ENCODE measurements at places on chromosomes 13 and 19.

DNA sequence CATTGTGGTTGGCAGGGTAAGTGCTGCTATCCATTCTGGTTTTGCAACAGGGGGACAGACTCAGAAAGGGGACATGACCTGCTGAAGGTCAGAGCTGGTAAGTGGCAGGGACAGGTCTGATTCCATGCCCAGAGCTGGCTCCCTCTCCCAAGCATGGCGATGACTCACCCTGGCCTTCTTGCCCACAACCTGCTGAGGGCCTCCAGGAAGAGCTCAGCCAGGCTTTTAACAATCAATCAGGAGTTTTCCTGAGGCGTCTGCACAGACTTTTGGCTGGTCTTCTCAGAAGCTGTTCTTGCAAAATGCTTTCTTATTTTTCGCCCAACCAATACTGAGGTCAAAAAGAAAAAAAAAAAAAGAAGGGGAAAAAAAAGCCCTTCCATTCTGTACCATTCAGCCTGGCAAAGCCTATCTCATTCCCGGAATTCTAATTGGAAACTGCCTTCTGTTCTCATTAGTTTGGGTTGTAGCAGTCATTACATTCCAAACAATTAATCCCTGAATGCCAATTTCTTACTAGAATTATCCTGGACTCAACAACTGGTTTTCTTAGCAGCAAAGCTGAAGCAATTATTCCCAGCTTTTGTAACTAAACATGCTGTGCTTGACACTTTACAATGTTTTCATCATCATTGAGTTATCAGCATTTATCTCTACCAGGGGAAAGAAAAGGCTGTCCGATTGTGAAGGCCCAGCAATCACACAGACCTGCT lies 17.7 kb downstream of the SIAH3 start:
- DNase-seq = peak; percentile 88

GRCh38 chr13:85236413-85236812 lies 562.8 kb downstream of the SLITRK6 start:
- peak; percentile 62 for DNase-seq

DNA sequence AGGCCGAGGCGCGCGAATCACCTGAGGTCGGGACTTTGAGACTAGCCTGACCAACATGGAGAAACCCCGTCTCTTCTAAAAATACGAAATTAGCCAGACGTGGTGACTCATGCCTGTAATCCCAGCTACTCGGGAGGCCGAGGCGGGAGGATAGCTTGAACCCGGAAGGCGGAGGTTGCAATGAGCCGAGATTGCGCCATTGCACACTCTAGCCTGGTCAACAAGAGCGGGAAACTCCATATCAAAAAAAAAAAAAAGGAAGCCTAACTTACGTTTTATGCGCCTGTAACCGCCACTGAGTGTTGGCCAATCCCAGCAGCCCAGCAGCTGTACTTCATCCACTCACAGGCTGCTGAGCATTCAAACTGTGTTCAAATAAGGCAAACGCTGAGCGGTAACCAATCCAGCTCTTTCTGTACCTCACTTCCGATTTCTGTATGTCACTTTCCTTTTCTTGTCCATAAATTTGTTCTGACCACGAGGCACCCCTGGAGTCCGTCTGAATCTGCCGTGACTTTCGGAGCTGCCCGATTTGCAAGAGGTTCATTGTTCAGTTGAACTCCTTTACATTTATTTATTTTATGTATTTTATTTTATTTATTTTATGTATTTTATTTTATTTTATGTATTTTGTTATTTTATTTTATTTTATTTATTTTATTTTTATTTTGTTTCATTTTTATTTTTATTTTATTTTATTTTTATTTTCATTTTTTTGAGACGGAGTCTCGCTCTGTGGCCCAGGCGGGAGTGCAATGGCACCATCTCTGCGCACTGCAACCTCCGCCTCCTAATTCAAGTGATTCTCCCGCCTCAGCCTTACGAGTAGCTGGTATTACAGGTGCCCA lies 18.2 kb downstream of the DPRX start:
- DNase-seq = peak; percentile 56

DNA sequence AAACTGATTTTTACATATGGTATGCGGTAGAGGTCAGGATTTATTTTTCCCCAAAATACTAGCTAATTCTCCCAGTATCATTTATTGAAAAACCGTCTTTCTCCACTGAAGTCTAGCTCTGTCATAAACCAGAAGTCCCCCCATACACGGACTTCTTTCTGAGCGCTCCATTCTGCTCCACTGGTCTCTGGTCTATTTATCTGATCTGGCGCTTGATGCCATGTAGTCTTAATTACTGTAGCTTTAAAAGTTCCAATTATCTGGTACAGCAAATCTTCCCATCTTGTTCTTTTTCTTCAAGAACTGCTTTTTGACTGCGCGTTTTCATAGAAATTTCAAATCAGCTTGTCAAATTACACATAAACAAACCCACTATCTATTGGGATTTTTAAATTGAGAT lies 13.7 kb downstream of the DCUN1D2 start:
- DNase-seq = no peak

DNA sequence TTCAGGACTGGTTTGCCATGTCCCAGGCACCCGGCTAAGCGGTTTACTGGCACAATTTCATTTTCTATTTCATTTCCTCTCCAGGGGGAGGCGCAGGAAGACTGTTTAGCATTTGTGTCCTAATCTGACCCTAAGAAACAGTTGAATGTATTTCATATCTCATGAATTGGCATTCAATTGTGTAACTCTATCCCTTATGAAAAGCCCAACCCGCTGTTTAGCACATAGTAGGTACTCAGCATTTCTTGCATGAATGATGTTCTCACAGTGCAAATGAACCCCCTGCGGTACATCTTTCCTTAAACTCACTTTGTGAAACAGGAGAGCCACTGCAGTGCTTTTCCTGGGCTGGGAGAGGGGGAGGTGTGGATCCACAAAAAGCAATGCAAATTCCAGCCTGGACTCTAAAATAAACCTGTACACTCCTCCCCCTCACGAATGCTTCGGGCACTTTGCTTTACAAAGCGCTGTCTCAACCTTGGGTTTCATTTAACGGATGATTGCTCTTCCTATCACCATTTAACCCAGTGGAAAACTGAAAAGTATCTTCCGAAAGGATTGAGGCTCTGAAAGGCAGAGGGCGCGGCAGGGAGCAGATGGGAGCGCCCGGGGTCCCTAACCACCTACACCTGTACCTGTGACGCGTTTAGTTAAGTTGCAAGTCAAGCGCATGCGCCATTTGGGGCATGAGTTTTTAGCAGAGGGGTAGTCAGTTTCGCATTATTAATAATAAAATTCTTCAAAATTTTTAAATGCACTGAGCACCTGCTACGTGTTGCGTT lies 1.2 kb upstream of the EEF2 start:
- peak; percentile 50 for DNase-seq

GRCh38 chr13:34939771-34940170 lies 2.3 kb upstream of the NBEA start:
- DNase-seq = no peak

DNA sequence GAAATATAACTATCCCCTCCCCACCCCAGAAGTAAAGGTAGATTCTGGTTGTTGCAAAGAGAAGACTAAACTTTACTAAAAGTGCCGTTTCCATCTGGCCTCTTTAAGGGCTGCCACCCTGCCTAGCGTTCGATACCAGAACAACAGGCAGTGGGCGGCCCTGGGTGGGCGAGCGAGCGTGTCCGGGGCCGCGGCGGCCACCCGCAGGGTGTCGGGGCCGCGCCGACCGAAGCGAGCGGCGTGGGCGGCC lies 2.6 kb downstream of the FGF9 start:
- no peak for DNase-seq

GRCh38 chr19:42351079-42351735 lies 25.8 kb downstream of the MEGF8 start:
- DNase-seq = no peak

DNA sequence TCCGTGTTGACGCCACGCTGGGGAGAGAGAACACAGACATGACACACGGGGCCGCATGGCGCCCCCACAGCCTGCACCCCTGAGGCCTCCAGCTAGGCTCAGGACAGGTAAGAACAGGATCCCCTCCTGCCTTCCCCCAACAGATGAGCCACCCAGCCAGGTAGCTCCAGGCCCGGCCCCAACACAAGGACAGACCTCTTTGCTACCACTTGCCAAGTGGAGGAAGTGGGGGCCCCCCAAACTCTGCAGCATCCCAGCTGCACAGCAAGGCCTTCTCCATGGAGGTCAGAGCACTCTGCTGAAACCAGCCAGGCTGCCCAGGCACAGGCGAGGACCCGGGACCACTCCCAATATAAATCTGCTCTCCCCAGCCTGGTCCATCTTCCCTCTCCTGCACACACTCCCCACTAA lies 31.5 kb downstream of the PEPD start:
- DNase-seq = no peak

- no peak for DNase-seq
Observed at GRCh38 chr13:39451301-39451700, 151.7 kb downstream of the LHFPL6 start.

GRCh38 chr13:50030315-50030714 lies 15.1 kb downstream of the KCNRG start:
- no peak for DNase-seq

- DNase-seq = no peak
Observed at GRCh38 chr19:1275976-1276627, 772 bp downstream of the FAM174C start.

- DNase-seq = peak; percentile 23
Observed at GRCh38 chr13:41017817-41018601, 1.1 kb downstream of the ELF1 start.

GRCh38 chr19:45352062-45352461 lies 11.5 kb downstream of the KLC3 start:
- no peak for DNase-seq

GRCh38 chr13:87459419-87459818 lies 211.8 kb upstream of the SLITRK5 start:
- peak; percentile 6 for DNase-seq

DNA sequence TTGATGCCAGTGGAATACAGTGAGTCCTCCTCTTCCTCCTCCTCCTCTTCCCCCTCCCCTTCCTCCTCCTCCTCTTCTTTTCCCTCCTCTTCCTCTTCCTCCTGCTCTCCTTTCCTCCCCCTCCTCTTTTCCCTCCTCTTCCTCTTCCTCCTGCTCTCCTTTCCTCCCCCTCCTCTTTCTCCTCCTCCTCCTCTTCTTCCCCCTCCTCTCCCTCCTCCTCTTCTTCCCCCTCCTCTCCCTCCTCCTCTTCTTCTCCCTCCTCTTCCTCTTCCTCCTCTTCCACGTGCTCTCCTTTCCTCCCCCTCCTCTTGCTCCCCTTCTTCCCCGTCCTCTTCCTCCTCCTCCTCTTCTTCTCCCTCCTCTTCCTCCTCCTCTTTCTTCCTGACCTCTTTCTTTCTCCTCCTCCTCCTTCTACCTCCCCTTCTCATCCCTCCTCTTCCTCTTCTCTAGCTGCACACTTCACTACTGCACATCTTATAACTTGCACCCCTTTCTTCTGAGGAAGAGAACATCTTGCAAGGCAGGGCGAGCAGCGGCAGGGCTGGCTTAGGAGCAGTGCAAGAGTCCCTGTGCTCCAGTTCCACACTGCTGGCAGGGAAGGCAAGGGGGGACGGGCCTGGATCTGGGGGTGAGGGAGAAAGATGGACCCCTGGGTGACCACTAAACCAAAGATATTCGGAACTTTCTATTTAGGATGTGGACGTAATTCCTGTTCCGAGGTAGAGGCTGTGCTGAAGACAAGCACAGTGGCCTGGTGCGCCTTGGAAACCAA lies 5.6 kb downstream of the PDX1 start:
- DNase-seq = no peak

- no peak for DNase-seq
Observed at GRCh38 chr13:97302611-97303010, 80.5 kb downstream of the MBNL2 start.

DNA sequence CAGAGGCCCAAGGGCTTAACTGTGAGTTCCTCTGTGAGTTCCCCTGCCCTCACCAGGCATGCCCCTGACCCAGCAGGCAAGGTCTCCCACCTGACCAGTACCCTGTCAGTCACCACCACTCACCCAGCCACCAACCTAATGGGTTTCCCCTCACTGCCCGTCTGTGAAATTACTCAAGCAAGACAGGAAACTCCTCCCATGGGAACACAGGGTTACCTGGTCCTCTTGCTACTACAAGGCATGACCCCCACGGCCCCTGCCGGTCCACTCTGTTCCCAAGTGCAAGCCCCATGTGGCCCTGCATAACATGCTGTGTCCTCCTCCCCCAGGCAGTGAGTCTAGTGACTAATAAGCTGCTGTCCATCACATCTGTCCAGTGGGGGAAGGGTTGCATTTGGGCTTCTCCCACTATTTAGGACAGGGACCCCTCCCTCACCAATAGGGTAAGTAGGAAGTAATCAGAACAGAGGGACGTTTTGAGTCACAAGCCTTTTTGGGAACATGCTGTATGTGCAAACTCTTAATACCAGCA lies 8.0 kb upstream of the DHRS12 start:
- DNase-seq = peak; percentile 44

GRCh38 chr19:42345191-42345812 lies 19.9 kb downstream of the MEGF8 start:
- no peak for DNase-seq

- peak; percentile 93 for DNase-seq
Observed at GRCh38 chr19:1205114-1206099, at the start of gene STK11. TSS of gene STK11 (plus strand) at chr19:1205778. CDS start at chr19:1206914, 1,136 bp downstream.

- no peak for DNase-seq
Observed at GRCh38 chr13:40101708-40102359, 446.4 kb downstream of the COG6 start.

DNA sequence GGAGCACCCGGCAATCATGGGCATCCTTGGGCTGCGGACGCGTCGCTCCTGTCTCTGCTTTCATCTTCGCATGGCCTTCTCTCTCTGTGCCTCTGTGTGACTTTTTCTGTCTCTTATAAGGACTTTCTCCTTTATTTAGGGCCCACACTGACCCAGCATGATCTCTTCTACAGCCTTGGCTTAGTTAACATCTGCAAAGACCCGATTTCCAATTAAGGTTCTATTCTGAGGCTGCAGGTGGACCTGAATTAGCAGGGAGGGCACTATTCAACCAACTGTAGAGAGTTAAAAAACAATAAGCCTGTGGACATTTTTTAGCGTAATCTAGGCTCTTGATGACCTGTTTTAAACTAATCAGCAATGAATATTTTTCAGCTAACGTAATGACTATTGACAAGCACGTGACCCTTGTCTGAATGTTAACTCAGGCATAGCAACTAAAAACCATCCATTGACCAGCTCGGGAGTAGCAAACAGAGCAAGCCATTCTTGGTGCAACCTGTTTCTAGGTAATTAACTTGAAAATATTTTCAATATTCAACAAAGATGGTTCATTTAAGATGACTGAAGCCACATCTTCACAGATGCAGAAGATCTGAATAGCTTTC lies 15.2 kb downstream of the F10 start:
- DNase-seq = no peak

All from HT1080 (cell line).